Stimulated activated CD4-positive, alpha-beta T cell treated with anti-CD3 and anti-CD28 coated beads, Interleukin-1b, Interleukin-23, amount 100 ng/mL, for 24 hours (primary cell): ENCODE measurements at places on chromosomes 16 and 17.

DNA sequence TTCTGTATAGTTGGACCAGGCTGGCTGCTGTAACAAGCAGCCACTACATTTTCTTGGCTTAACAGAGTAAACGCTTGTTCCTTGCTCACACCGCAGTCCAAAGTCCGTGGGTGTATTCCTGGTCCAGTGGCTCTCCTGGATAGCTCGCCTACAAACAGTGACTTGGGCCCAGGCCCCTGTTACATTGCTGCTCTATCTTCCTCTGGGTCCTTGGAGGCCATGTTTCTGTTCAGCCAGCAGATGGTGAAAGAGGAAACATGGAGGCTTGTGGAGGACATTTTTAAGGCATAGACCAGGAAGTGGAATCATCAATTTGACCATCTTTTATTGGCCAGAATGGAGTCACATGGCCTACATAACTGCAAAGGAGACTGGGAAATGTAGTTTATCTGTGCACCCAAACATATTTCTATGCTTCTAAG, 55.1 kb downstream of the ATP2C2 start:
- DNase-seq: no peak

- DNase-seq: no peak
Observed at GRCh38 chr17:9240659-9241370, 219.5 kb downstream of the NTN1 start.

GRCh38 chr16:47142486-47142820, 1.3 kb downstream of the NETO2 start:
- no peak for DNase-seq

DNA sequence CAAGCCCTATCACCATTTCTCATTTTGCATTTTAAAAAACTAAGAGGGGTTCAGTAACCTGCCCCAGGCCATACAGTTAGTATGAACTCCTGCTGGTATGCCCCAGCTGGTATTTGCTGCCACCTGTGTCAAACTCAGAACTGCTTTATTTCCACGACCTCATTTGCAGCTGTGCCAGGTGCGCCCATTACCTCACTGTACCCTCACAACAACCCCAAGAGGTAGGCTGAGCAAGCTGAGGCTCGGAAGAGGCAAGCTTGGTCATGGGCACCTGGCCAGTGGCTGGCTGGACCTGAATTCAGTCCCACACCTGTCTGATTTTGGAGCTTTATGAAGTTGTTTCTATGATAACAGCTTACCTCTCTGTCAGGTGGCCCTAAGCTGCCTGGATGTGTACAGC, 7.6 kb downstream of the EPN2 start:
- DNase-seq: no peak

DNA sequence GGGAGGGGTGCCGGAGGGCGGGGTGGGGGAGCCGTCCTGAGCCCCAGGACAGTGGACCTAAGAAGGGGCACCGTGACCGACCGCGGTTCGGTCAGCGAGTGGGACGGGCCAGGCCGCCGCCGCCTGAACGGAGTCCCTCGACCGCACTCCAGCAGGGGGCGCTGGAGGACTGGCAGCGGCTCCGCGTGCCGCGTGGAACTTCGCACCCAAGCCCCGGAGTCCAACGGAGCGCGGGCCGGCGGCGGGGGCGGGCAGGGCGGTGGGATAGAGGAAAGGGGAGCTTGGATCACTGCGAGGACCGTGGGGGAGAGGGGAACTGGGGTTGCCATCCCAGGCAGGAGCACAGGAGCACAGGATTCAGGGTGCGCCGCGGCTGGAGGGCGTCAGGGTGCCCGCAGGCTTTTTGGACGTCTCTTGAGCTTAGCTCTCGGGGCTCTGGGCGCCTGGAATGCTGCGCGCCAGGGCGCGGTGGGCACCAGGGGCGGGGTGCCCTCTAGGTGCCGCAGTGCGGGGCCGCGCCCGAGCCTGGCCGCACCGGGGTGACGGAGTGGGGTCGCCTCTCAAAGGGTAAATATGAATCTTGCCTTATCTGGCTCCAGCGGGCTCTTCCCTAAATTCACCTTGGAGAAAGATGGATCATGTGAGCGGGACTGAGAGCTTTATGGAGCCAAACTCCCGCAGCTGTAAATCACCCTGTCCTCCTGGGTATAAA, 379 bp upstream of the OTOP2 start:
- DNase-seq: peak; percentile 47

DNA sequence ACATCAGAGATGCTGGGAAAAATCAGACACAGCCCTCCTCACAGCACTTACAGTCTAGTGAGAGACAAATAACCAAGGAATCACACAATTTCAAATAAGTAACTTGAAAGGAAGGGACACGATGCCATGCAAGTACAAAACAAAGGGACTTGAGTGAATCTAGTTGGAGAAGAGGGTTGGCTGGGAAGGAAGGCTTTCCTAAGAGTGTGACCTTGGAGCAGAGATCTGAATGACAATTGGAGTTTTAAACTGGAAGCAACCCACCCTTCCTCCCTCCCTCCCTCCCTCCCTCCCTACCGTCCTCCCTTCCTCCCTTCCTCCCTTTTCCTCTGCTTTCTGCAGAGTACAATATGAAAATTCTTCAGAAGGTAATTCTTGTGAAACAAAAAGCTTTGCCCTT, 31.1 kb downstream of the ADAMTS18 start:
- no peak for DNase-seq

GRCh38 chr17:4891411-4892410, 7.6 kb upstream of the C17orf107 start:
- DNase-seq: no peak

GRCh38 chr17:73427198-73427597, 115.4 kb upstream of the CDC42EP4 start:
- DNase-seq: no peak

DNA sequence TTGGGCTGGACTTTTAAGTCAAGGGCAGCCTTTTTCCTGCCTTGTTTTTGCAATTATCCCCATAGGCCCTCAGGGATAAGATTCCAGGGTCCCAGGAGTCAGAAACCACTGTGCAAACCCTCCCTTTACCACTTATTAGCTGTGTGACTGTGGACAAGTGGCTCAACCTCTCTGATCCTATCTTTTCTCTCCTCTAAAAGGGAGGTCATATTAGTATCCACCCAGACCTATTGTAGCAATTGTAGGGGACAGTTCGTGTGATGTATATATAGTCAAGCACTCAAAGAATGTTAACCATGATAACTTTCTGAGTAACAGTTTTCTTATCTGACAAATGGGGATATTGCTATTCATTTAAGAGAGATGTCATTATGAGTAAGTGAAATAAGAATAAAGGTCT, 68.2 kb downstream of the IRX5 start:
- DNase-seq: no peak

DNA sequence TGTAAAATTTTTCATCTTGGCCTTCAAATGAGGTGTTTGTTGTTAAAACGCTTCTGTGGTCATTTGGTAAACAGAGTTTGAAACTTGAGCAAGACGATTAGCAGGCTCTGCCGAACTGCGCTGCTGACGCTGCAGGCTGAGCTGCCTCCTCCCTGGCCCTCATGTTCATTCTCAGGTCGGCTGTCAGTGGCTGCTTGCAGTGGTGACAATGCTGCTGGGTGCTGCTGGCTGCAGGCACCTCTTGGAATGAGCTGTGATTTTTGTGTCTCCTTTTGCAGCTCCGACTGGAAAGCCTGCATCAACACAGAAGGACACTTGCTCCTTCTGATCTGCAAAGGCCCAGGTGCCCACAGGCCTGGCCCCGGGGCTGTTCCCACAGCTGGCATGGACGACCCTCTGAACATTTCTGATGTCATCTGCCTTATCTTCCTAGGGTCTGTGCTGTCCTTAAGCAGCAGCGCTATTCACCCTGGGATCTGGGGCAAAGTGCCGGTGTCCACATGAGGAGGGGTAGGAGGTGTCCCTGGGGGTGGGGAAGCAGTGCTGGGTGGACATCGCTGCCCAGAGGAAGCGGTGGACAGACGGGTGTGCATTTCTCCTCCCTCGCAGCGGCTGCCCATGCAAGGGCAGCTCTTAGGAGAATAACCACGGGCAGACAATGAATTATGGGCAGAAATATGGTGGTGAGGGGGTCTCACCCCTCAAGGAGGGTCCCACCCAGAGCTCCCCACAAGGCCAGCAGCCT, 23.1 kb upstream of the OSGIN1 start:
- no peak for DNase-seq

DNA sequence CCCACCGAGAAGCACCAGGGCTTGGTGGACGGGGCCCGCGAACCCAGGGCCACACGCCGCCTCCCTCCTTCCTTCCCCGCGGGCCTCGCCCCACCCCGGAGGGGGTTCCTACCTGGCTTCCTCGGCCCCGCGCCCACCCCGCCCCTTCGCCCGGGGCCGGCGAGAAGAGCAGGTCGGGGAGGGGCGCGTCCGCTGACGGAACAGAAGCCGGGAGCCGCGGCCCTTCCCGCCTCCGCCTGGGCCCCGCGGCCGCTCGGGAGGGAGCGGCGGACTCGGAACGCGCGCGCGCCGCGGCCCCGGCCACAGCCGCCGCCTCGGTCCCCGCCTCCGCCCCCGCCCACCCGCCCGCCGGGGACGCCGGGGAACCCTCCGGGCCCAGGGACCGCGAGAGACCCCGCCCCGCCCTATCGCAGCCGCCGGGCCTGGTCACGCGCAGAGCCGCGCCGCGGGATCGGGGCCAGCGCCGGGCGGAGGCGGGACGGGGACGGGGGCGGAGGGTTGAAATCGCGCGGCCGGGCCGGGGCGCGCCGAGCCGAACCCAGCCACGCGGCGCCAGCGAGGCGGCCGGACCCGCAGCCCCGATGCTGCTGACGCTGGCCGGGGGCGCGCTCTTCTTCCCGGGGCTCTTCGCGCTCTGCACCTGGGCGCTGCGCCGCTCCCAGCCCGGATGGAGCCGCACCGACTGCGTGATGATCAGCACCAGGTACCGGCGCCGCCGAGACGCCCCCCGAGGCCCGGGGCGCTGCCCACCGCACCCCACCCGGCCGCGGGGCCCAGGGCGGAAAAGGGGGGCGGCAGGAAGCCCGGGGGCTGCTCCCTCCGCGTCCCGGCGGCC, at the start of gene TLCD3A:
Gene TLCD3A, plus strand, starts transcription at position 530 of the 835 bp plus-strand sequence. Its CDS starts 52 bp downstream, at position 582.
- DNase-seq: peak; percentile 52

DNA sequence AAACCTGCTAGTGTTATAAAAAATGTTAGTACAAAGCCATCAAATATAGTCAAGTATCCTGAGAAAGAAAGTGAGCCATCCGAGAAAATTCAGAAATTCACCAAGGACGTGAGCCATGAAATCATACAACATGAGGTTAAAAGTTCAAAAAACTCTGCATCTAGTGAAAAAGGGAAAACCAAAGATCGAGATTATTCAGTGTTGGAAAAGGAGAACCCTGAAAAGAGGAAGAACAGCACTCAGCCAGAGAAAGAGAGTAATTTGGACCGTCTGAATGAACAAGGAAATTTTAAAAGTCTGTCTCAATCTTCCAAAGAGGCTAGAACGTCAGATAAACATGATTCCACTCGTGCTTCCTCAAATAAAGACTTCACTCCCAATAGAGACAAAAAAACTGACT, 31.7 kb downstream of the RBBP6 start:
- no peak for DNase-seq

GRCh38 chr16:46801428-46802049, 29.4 kb downstream of the C16orf87 start:
- no peak for DNase-seq

DNA sequence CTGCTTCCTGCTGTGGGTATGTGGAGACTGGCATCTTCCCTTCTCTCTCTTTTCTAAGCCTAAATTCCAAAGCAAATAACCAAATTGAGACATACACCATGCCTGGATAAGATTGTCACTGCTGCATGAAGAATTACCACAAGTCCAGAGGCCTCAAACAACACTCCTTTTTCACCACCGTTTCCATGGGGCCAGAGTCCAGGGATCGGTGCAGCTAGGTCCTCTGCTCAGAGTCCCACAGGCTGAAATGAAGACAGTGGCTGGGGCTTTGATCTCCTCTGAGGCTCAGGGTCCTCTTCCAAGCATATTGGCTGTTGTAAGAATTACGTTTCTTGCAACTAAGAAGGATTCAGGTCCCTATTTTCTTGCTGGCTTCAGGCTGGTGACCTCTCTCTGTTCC, 130.4 kb downstream of the SLC39A11 start:
- no peak for DNase-seq

GRCh38 chr17:17540278-17540906, 44.2 kb upstream of the RASD1 start:
- DNase-seq: no peak

- DNase-seq: no peak
Observed at GRCh38 chr17:1271441-1271840, 1.2 kb downstream of the BHLHA9 start.

DNA sequence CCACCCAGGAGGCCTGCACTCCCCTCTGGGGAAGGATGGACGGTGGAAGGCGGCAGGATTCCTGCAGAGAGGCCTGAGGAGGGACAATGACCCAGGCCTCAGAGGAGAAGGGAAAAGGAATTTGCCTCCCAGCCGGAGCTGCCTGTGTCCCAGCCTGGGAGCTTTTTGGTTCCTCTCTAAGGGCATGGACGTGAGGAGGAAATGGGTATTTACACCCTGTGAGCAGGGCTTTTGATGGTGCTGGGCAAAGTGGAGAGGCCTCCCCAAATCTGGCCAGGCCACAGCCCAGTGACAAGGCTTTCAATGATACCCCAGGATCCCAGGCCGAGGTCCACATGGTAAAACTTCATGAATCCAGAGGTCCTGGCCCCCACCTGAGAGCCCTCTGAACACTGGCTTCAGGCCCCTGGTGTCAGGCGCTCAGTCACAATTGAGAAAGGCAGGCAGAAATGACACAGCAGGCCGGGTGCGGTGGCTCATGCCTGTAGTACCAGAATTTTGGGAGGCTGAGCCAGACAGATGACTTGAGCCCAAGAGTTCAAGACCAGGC, 56.0 kb upstream of the DOC2B start:
- no peak for DNase-seq

DNA sequence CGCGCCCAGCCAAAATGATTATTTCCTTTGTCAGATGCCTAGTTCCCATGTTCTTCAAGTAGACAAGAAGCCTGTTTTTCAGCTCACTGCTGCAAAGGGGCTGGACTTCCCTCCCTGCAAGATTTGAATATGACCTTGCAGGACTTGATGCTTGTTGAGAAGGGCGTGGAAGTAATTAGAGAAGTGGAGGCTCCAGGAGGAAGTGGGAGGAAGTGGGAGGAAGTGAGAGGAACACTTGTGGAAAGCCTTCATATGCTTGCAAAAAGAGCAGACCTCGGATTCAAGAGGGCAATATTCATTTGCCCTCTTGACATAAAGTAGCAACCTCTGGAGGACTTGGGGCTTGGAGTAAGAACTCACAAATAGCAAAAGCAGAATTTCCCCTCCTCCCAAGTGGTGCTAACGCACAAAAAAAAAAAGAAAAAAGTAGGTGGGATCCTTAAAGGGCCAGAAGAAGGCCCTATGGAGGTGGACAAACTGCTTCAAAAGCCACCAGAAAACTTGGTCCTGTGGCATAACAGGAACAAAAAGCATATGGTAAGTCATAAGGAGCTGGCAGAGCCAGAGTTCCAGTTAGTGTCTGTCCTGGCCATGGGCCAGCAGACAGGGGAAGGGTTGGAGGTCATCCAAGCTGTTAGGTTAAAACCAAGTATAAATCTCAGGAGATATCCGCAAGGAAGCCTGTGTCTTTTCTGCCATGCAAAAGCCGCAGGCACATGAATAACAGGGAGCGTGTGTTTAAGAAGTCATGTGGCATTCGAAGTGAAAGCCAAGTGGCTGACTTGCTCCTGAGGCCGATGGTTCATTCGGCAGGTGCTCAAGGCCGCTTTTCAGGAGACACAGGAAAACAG, 20.6 kb upstream of the PRKAR1A start:
- DNase-seq: no peak

- DNase-seq: no peak
Observed at GRCh38 chr16:78106686-78107085, 7.2 kb downstream of the WWOX start.
